Right renal cortex interstitium (tissue), 3 donors: ENCODE measurements at places on chromosomes 1 and 21. TPM values are rescaled to one million over a fixed set of nuclear protein-coding genes. Genes with fewer than 3 reads are reported as not detected.

- DNase-seq = peak; percentile 6
Observed at GRCh38 chr1:177451191-177451590, 280.4 kb downstream of the BRINP2 start.

DNA sequence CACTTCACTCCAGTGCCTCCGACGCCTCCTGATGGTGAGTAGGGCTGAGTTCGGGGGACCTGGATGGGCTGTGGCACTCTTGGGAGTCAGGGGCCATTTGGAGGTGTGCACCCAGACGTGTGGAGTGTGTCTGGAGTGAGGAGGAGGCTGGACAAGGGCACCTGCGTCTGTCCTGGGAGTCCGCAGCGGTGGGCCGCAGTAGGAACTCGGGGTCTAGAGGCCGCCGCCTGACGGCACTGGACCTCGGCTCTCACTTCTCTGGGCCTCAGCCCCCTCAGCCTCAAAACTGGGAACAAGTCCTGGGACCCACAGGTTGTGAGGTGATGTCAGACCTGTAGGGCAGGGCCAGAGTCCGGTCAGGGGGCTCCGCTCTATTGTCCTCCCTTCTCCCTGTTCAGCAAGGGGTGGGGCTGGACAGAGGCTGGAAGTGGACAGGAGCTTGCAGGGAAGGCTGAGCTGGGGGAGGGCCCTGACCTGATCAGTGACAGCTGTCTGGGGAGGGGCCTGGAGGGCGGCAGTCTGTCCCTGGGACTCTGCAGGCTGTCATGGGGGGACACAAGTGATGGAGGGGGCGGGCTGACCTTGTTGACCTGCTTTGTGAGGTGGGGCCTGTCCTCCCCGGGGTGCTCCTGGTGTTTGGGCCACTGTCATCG lies 15.5 kb downstream of the AGRN start:
- DNase-seq = no peak

The RXFP4 gene
- polyA plus RNA-seq = not detected

The RNU1-3 gene
- polyA plus RNA-seq = not detected

The KRTAP19-1 gene
- polyA plus RNA-seq = not detected

- no peak for DNase-seq
Observed at GRCh38 chr1:153921080-153921802, 1.5 kb downstream of the GATAD2B start.

The MYOG gene
- polyA plus RNA-seq = not detected

DNA sequence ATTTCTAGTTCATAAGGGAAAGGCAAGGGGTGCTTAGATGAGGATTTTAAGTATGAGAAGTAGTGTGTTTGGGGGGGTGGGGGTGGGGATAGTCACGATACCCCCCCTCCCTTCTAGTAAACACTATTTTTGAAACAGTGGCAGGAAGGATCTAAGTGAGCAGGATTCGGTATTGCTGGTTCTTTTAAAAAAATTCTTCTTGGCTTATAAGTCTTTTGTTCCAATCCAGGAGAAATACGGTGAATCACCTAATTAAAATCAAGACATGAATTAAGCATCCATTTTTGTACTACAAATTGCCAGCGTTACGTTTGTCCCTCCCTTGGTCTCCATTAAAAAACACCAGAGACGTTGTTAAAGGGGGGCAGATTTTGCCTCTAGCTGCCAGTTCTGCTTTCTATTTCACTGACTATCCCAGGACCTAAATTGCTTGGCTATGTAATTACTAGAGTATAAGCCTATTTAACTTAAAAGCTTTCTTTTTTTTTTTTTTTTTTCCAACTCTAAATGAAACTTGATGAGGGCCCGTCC lies 911 bp downstream of the LMO4 start:
- no peak for DNase-seq
